NCI-H146 (cell line): ENCODE measurements at places on chromosomes 5 and 9.

DNA sequence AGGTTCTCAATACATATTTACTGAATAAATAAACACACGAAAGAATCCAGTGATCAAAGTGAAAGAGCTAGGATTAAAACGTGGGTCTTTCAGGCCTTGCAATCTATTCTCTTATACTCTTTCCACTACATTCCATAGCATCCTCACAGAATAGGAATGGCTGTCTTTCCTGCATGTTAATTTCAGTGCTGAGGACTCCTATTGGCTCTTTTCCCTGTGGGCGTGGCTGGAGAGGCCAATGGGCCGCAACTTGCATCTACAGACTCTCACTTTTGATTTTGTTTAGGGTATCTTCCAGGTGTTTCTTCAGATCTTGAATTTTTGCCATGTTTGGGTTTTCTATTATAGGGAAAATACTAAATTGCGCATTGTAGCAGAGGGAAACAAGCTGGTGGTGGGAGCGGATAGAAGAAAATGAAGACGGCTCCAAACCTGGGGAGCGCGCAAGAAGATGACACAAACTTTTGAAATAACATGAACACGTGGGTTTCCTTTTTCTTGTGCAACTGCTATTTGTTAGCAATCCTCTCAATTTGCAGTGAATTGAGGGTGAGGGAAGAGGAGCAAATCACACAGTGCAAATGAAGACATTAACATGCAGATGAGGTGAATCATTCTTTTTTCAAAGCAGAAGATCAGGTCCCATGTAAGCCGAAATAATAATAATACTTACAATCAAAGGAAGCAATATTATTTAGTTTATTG lies 93.9 kb downstream of the GCNT1 start:
- DNase-seq, result no peak

DNA sequence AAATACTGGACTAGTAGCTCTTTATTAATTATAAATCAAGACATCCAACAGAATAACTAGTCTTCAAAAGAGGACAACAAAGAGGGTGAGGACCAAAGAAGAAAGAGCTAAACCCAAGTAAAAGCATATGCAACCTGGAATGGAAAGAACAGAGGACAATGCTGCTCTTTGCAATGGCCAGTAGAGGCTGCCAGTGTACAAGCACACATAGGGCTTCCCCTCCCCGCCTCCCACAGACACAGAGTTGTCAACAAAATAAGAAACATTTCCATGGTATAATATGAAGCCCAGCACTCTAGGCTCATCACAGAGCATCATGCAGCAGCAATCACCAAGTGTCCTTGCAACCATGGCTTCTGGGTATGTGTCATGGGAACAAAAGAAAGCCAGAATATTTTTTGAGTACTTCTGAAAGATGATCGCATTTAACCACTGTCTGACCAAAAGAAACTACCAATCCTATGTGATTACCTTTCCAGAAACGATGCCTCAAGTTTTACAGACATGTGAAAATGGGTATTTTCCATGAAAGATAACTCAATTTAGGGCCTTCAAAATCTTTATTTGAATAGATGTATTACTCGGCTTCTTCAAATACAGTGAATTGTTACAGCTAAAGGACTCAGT lies 58.1 kb downstream of the RFX3 start:
- peak; percentile 78 for DNase-seq

GRCh38 chr5:31656806-31657205 lies 17.9 kb downstream of the PDZD2 start:
- no peak for DNase-seq

DNA sequence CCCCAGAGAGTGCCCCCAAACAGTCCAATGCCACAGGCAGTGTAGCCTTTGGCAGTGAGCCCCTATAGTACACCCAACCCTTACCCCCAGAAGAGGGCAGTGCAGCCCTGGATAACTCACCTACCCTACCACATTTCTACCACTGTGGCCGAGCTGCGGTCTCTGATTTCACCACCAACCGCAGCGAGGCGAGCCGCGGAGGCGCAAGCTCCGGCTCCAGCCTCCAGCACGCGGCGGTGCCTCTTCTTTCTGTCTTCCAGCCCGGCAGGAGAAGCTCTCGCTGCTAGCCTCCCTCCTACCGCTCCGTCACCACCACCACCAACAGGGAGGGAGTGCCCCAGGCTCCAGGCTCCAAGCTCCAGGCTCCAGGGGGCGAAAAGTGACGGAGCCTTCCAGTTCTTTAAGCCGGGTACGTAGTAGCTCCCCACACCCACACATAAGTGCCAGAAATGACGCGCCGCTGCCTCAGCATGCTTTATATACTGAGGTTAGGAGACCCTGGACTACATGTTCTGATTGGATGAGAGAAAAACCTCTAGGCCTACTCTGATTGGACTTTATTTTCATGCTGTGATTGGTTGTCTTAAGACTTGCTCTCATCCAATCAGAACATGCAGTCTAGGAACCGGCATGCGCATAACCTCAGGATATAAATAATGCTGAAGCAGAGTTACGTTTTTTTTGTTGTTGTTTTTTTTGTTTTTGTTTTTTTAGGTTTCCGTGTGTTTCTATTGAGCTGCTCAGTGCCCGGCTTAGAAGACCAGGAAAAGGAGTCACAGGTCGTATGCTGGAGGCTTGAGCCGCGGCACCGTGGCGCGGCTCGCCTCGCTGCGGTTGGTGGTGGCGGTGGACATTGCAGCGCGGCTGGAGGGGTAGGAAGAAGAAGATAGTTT lies at the start of gene PCAT7:
TSS of gene PCAT7 (plus strand) at position 645 of the 893 bp plus-strand sequence.
- DNase-seq, result peak; percentile 64

- no peak for DNase-seq
These were observed 1.0 kb downstream of the GRHPR start for GRCh38 chr9:37423508-37423907.

- DNase-seq, result no peak
These were observed 28.6 kb upstream of the CDKN2AIPNL start for GRCh38 chr5:134440201-134440755.

- DNase-seq, result no peak
These were observed 344.7 kb upstream of the DAP start for GRCh38 chr5:11105696-11106095.

- DNase-seq, result no peak
These were observed 159.5 kb upstream of the SLC28A3 start for GRCh38 chr9:84499969-84500582.

DNA sequence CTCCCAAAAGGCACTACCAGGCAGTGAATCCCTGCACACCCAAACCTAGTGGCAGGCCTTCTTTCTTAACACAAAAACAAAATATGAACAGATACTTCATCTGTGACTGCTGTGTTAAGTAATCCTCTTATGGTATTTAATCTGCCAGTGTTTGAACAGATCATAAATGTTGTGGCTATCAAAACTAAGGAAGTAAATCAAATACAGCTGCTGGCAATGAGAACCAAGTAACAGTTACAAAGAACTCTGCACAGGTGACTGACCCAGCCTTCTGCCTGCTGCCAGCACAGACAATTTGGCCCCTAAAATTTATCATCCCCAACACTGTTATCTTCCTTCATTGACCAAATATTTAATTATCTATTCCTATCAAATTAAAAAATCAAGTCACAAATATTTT lies 78.0 kb downstream of the GNAQ start:
- peak; percentile 13 for DNase-seq

- DNase-seq, result no peak
These were observed 398.9 kb upstream of the PCSK5 start for GRCh38 chr9:75491533-75491932.

- no peak for DNase-seq
These were observed 4.5 kb upstream of the EIF4EBP3 start for GRCh38 chr5:140542972-140543371.

DNA sequence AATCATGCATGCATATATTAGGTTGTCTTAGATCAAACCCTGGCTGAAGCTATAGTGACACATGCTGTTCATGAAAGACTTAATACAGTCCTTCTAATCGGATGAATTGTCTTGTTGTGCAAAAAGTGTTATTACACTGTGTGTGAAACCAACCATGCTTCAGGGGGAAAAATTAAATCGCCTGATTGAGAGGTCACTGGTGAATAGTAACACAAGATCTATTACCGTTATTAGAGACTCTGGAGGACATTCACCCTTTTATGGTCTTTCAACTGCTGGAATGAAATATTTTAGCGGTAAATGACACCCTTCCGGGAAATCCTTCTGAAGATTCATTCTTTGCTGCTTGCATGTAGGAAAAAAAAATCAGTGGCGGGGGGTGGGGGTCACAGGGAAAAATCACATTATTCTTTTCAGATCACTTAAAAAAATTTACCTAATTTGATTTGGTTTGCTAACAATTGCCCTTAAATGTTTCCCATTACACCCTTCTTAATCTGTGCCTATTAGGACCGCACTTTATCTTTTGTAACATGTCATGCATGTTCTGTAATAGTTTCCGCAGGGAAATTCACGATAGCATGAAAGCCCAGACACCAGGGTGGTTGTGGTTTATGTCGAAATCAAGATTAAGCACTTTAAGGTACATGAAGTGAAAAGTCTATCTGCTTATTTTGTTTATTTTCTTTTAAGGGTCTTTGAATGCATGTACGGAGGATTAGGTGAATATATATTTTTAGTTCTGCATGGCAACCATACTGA lies 120.6 kb downstream of the FOCAD start:
- DNase-seq, result no peak

- no peak for DNase-seq
These were observed 37.0 kb downstream of the SH3PXD2B start for GRCh38 chr5:172417130-172417841.

GRCh38 chr5:155368490-155368889 lies 354.9 kb downstream of the KIF4B start:
- DNase-seq, result no peak

DNA sequence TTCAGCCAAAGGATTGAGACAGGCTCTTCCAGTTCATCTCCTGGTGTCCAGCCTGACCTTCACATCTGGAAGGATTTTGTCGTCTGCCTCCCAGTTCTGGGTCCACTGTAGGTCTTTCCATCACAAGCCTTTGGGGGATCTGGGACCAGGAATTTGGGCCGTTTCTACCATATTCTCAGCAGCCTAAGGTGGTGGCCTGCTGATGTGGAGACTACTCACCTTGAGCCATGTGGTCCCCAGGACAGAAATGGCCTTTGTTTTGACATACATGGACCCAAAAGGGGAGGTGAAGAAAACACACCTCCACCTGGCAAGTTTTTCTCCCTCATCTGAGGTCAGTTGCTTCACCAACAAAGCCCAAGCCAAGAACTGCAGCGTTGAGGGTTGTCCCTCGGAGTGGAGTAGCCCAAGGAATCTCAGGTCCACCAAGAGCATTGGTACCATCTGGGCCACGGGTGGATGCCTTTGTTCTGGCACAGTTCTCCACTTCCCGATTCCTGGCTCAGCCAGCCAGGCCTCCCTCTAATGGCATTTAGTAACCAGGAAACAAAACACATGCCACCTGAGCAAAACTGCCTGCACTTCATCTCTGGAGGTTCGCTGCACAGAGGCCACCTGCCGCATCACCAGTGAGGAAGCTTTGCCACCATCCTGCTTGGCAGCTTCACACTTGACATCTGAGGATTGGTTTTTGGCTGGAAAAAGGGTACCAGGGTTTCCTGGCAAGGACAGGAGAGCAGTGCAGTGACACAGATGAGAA lies 24.7 kb downstream of the AMBP start:
- DNase-seq, result no peak

GRCh38 chr9:124202447-124202971 lies 55.2 kb upstream of the NEK6 start:
- no peak for DNase-seq

- no peak for DNase-seq
These were observed 148.8 kb upstream of the MTAP start for GRCh38 chr9:21653589-21653988.

GRCh38 chr9:127761491-127761956 lies 16.9 kb downstream of the SH2D3C start:
- no peak for DNase-seq

DNA sequence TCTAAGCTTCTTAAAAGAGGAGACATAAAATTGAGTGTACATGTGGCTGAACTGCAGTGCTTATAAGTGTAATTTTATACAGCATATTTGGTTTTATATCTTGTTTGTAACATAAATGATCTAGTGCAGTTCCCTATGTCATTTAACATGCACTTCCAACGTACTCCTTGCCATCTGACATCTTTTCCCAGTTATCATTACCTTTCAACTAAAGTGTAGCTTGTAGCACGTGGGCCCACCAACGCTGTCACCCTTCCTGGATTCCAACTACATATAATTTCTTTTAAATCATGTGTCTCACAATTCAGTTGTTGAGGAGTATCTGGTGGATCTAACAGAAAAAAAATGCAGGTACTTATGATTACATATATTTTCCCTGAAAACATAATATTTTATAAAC lies 50.1 kb downstream of the LIFR start:
- no peak for DNase-seq

GRCh38 chr9:129839324-129840023 lies 4.2 kb downstream of the USP20 start:
- no peak for DNase-seq

- no peak for DNase-seq
These were observed 35.2 kb upstream of the SMU1 start for GRCh38 chr9:33111631-33112030.

- DNase-seq, result no peak
These were observed 44.4 kb downstream of the HMGCR start for GRCh38 chr5:75381456-75381855.

DNA sequence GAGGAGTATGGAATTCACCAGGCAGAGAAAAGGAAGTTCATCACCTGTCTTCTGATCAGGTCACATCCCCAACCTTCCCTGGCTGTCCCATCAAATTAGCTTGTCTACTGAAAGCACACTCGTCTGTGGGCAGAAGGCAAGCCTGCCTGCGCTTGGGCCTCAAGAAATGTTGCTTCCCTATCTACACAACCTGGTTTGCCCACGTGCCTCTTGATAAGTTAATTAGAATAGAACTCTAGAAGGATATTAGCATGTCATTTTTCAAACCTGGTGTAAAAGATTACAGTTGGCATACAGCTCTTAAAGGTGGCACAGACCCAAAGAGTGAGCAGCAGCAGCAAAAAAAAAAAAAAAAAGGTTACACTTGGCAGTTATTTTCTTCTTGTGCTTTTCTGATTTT lies 5.1 kb downstream of the TTC23L start:
- no peak for DNase-seq

GRCh38 chr9:8804613-8805012 lies 1005.0 kb upstream of the DMAC1 start:
- DNase-seq, result no peak

GRCh38 chr5:135169753-135170152 lies 135.7 kb upstream of the PITX1 start:
- no peak for DNase-seq

- peak; percentile 76 for DNase-seq
These were observed 232.6 kb downstream of the MAST4 start for GRCh38 chr5:66828548-66829357.

GRCh38 chr5:39652036-39652435 lies 227.3 kb upstream of the DAB2 start:
- no peak for DNase-seq

GRCh38 chr9:118000581-118000980 lies 296.4 kb downstream of the TLR4 start:
- no peak for DNase-seq

- DNase-seq, result no peak
These were observed 1866.1 kb upstream of the NUDT12 start for GRCh38 chr5:105428451-105429380.

GRCh38 chr9:13377171-13377925 lies 97.9 kb upstream of the MPDZ start:
- DNase-seq, result peak; percentile 5

DNA sequence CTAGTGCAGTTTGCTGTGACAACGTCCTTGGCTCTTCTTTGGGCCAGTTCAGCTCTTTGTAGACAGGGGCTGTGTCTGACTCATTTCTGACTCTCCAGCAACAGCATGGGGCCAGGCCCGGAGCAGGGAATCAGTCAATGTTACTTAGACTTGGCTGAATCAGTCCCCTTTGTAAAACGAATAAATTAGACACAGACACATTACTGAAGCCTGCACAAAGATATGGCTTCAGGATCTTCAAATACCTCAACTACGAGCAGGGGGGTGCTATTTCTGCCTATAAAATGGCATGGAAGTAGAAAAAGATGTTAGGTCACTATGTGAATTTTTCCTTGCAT lies 204.7 kb downstream of the TTLL11 start:
- DNase-seq, result no peak
